Stimulated activated CD8-positive, alpha-beta memory T cell treated with anti-CD3 and anti-CD28 coated beads, Interleukin-4, amount 100 ng/mL, for 1 hour (primary cell): ENCODE measurements at places on chromosomes 16 and 17.

GRCh38 chr17:7215652-7216180 lies 3.9 kb downstream of the DLG4 start:
- no peak for DNase-seq

- no peak for DNase-seq
Observed at GRCh38 chr17:81246679-81247338, 7.7 kb downstream of the NDUFAF8 start.

- no peak for DNase-seq
Observed at GRCh38 chr17:66941249-66941648, 23.3 kb upstream of the CACNG4 start.

- no peak for DNase-seq
Observed at GRCh38 chr17:10668775-10669174, 11.7 kb upstream of the MYH3 start.

DNA sequence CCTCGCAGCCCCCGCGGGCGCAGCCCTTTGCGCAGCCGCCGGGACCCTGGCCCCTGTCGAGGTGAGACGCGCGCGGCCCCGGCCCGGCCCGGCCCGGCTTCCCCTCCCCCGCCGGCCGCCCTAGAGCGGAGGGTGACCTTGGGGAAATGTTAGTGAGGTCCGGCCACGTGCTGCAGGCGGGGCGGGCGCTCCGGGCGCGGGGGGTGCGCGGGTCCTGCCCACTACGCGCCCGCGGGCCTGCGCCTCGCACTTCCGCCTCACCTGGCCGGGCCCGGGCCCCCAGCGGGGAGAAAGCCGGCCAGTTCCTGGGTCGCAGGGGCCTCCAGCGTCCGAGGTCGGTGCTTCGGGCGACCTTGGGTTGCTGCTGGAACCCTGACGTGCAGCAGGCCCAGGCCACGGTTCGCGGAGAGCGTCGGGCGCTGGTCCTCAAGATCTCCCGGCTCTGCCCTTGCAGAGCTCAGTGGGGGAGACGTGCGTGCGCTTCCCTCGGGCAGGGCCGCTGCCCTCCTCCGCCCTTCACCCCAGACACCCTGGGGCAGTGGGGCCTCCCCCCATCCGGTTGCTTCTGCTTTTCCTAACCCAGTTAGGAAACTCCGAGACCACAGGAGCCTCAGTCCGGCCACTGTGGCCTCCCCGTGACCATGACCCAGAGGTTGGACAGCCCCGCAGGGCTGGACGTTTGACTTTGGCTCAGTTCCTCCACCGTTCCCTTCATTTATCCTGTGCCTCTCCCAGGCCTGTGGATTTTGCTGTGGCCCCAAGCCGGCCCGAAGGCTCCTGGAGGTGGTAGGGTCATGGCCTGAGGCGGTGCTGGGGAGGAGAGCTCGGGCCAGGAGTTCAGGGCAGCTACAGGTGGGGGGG lies 791 bp downstream of the MCRIP2 start:
- no peak for DNase-seq

GRCh38 chr17:61456688-61457225 lies 4.5 kb downstream of the TBX4 start:
- DNase-seq = no peak

- DNase-seq = no peak
Observed at GRCh38 chr17:4679658-4680057, 24.3 kb downstream of the PELP1 start.

- DNase-seq = no peak
Observed at GRCh38 chr16:12708266-12708665, 95.4 kb downstream of the CPPED1 start.

DNA sequence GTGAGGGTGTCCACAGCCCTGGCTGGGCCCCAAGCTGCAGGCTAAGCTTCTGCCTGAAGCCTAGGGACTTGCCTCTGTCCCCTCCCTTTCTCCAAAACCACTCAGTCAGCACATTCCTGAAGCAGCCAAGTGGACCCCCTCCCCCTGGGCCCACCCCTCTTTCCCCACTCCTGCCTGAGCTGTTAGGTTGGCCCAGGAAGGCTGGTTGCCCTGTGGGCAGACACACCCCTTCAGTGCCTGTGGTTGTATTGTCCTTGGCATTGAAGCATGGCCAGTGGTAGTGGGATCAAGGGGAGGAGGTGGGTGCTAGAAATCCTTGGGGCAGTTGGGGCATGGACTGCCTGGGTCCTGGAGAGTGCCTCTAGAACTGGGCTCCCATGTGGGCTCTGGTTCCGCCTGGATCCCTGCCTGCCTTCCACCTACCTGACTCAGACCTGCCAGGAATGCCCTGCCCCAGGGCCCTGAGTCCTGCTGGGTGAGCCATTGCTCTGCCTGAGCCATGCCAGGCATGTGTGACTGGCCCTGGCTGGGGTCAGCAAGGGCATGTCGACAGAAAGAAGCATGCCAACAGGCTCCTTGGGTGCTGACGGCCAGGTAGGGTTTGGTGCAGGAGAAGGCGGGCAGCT lies 2.1 kb downstream of the TRAF4 start:
- DNase-seq = no peak

DNA sequence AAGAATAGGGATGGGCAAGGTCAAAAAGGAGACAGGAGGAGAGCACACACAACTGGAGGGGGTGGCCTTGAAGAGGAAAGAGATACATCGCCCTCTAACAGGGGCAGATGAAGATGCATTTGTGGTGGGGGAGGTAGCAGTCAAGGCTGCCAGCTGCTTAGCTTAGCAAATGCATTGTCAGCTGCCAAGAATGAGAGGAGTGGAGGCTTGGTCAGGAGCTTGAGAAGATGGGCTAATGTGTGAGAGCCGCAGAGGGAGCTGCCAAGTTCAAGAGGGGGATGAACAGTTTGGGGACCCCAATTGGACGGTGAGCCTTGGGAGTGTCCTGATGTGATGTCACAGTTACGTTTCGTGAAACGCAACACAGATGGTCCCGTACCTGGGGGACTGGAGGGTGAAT lies 28.9 kb upstream of the GNA13 start:
- no peak for DNase-seq

DNA sequence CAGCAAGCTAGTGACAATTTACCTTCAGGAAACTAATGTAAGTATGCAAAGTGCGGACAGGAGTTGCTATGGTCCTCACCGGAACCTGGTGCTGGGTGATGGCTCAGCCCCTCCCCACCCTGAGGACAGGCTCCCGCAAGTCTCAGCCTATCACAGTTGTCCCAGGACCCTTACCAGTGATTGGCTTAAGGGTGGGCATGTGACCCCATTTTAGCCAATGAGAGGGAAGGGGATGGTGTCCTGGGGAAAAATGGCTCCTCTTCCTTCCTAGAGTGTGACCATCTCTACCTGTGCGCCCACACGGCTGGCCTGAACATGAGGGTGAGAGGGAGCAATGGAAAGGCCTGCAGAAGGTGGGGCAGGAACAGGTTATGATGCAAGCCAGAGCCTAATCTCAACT lies 80.4 kb downstream of the C16orf78 start:
- no peak for DNase-seq

- no peak for DNase-seq
Observed at GRCh38 chr17:28940675-28941074, 10.6 kb downstream of the PHF12 start.

DNA sequence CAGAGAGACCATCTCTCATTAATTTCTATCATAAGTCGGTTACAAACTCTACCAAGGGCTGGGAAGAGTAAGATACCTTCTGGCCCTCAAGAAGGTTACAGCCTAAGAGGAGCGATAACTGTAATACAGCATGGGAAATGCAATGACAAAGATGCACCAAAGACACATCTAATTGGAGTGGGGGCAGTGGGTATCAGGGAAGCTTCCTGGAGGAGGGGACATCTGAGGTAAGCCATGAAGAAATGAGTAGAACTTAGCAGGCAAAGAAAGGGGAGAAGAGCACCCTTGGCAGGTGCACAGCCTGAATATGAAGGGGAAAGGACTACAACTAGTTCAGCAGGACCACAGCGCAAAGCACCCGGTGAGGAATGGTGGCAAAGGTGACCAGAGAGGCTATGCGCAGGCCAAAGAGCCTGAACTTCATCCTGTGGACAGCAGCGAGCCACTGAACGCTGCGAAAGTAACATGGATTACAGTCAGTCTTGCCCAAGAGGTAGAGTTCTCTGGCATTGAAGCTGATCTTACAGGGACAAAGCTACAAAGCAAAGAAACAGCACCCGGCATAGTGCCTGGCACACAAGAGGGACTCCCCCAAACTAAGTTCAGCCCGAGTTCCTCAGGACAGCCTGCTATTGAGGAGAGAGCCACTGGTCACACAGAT lies 2.8 kb downstream of the TBC1D10B start:
- no peak for DNase-seq

DNA sequence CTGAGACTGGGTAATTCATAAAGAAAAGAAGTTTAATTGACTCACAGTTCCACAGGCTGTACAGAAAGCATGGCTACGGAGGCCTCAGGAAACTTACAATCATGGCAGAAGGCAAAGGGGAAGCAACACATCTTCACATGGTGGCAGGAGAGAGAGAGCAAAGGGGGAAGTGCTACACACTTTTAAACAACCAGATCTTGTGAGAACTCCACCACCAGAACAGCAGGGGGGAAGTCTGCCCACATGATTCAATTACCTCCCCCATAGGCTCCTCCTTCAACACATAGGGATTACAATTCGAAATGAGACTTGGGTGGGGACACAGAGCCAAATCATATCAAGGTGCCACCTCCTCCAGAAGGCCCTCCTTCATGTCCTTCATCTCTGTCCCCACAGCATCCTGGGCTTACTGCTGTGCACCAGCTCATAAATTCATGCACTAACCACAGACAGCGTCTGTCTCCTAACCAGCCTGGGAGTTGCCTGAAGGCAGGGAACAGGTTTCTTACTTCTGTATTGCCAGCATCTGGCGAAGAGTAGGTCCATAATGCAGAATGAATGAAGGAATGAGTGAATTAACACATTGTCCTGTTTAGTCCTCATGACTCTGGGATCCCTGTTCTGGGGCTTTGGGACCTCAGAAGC lies 74.4 kb downstream of the WSB1 start:
- no peak for DNase-seq

DNA sequence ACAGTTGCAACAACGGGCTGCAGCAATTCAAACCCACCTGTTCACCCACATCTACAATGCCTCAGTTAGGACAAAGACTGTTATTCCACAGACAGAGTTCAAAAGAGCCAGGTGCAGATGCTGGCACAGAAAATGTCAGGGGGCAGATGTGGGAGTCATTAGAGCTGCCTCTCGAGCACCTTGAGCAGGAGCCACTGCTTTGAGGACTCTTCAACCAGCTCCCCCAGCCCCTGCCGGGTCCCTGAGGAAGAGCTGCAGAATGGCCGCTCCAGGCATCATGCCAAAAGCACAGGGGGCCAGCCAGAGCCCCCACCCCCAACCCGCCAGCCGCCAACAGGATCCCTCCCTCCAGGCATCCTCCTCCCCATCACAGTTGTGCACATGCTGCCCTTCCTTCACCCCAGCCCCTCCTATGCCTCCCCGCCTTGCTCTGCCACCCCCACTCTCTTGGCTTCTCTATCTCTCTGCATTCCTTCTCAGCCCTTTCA lies 20.8 kb downstream of the C17orf67 start:
- DNase-seq = no peak
